ENCODE measurements at places on chromosomes 1 and 21.

GRCh38 chr1:205538235-205538840, 33.9 kb downstream of the CDK18 start:
- DNase-seq: no peak

- DNase-seq: no peak
These were observed 716.2 kb upstream of the ZP4 start for GRCh38 chr1:238606896-238607295.

GRCh38 chr1:156511644-156512043, 11.1 kb upstream of the MEF2D start:
- no peak for DNase-seq

GRCh38 chr1:174160109-174160473, 771 bp downstream of the RABGAP1L start:
- DNase-seq: peak; percentile 74

- DNase-seq: no peak
These were observed 24.5 kb upstream of the COQ8A start for GRCh38 chr1:226915672-226915995.

- DNase-seq: no peak
These were observed 26.5 kb downstream of the GPR137B start for GRCh38 chr1:236168716-236169429.

DNA sequence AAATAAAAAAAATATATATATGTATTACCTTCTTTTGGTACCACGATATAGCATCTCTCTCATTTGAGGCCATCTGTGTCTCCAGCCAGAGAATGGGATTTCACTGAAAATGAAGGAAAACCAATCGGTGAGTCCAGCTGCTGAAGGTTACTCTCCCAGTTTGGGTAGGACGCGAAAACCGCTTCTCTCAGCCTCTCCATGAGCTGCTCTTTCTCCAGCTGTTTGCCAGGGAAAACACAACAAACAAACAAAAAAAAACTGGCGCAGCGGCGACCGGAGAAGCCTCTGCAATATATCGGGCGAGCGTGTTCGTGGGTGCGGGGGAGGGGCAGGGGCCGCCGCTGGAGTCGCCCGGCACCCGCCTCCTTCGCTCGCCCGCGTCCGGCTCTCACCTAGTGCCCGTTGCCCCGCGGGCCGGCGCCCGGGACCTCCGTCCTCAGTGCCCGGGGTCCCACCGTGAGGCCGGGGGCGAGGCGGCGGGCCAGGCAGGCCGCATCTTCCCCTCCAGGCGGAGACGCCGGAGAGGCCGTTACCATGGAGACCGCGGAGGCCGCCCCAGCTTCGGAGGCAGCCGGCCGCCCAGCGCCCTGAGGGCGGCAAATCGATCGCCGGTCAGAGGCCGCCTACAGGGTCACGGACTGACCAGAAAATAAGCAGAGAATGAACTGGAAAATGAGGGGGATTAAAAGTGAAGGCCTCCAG, 504 bp downstream of the PHTF1 start:
- peak; percentile 85 for DNase-seq

GRCh38 chr21:43829575-43830119, 35.4 kb upstream of the AGPAT3 start:
- no peak for DNase-seq

DNA sequence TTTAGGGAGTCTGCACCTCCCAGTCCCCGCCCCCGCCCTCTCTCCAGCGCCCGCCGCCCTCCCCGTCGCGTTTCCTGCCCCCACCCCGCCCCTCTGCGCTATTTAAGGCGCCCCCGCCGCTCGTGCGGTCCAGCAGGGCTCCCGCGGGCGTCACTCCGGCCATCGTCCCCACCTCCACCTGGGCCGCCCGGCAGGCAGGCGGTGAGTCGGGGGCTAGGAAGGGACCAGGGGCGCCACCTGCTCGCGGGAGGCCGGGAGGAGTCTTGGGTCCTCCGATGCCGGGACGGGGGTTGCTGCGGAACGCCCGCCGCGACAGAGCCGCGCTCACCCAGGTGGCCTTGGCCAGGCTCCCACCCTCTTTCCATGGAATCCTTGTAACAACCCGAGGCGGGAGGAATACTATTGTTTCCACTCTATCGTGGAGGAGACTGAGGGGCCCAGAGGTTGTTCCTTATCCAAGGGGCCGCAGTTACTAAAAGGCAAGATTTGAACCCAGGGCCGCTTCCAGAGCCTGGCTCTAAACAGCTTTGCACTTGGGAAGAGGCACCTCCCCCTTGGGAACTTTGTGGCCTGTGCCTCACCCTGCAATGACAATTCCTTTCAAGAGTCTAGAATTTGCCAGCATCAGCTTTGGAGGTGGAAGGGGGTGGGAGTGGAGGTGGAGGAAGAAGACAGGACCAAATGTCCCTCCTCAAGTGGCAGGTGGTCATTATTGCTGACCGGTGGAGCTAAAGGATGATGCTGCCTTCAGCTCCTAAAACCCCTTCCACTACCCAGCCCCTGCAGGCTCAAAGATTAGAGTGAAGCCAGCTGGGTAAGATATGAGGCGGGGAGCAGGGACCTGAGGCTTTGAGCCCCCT, at the start of gene GJA4:
GJA4 (plus strand) TSS at position 132 of the 860 bp plus-strand sequence. CDS start 1,215 bp downstream, outside the sequence.
- DNase-seq: no peak

DNA sequence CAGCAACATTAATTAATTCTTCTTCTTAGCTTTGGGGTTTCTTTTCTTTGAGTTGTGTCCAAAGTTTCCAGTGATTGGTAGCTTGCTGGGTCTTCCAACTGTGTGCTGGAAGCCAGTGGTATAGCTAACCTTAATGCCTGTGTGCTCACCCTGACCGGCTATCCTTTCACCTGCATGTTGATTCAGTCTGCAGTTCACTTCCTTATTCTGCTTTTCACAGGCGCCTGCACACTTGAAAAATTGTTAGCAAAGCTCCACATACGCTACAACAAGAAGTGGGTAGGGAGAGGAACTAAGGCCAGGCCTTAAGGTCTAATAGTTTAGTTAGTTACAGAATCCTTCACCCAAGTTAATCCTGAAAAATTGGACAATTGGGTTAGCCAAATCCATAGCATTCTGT, 35.7 kb downstream of the NCF2 start:
- no peak for DNase-seq

DNA sequence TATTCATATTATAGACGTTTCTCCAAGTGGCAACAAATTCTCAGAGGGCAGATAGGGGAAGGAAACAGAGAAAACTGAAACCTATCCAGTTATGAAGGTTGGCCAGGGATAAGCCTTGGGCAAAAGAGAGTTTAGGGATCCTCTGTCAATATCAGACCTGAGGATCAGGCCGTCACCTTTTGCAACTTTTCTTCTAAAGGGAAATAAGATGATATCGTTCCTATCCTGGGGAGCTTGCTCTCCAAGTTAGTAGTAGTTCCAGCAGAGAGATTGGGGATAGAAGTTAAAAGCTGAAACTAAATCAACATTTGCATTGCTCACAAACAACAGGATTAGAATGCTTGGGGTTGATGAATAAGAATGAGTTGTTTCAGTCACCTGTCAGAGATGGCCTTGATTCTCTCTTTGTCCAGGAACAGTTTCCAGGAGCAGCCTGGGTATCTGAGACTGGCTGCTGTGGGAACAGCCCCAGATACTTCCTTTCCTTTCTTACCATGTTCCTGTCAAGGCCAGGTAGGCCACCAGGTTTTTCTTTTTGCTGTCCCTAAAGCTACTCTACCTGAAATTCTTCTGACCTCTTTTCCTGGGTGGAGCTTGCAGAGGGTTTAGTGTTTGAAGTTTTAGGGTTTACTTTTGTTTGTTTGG, 2.5 kb downstream of the RIIAD1 start:
- DNase-seq: no peak

- DNase-seq: no peak
These were observed 4.9 kb downstream of the MIER1 start for GRCh38 chr1:66929691-66929998.

- DNase-seq: no peak
These were observed 50.9 kb downstream of the VANGL2 start for GRCh38 chr1:160451119-160451858.

DNA sequence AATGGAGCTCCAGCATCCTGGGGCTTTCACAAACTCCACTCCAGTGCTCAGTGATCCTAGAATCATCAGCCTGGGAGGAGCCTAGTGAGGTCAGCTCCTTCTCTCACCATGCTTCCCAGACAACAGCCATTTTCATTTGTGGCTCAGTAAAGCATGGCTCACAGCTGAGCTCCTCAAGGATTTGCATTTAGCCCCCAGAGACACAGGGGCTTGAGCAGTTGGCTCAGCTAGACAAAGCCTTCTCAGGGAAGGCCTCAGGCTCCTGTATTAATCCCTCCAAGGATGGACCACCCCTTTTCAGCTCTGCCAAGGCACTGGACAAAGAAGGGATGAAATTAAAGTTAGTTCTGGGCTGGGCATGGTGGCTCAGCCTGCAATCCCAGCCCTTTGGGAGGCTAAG, 39.5 kb downstream of the ERI3 start:
- DNase-seq: no peak

DNA sequence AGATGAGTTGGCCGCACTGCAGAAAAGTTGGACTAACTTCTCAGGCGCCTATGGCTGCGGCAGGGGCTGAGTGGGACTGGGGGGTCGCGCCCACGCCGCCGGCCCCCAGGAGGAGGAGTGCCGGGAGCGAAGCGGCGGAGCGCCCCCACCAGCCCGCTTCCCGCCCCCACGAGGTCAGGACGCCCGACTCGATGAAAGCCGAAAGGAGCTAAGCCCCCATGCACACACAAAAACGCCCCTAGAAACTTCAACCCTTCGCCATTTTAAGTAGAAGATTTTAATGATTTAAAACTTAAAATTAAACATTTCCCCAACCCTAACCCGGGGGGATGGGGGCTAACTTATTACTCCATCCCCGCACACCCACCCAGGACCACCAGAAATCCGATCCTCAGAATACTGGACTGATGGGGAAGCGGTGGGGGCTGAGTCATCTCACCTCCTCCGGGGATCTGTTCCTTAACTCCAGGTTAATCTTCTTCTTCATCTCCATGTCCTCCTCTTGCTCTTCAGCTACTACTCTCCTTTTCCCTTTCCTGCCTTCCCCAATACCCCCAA, 539 bp downstream of the ANP32E start:
- DNase-seq: peak; percentile 76

DNA sequence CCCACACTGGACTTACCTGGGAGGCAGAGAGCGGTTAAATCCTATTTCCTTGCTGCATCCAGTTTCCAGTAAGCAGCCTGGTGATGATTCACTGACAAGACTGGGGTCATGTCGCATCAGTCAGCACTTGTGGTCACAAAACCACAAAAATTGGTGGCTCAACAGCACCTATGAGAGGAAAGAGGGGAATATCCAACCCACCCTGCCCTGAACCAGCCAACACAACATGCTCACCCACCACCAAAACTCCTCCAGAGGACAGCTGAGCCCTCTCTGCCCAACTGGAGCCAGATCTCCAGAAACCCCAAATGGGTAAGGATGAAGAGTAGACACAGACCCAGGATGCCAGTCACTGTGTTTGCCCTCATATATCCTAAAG, 64.0 kb downstream of the CD46 start:
- no peak for DNase-seq

DNA sequence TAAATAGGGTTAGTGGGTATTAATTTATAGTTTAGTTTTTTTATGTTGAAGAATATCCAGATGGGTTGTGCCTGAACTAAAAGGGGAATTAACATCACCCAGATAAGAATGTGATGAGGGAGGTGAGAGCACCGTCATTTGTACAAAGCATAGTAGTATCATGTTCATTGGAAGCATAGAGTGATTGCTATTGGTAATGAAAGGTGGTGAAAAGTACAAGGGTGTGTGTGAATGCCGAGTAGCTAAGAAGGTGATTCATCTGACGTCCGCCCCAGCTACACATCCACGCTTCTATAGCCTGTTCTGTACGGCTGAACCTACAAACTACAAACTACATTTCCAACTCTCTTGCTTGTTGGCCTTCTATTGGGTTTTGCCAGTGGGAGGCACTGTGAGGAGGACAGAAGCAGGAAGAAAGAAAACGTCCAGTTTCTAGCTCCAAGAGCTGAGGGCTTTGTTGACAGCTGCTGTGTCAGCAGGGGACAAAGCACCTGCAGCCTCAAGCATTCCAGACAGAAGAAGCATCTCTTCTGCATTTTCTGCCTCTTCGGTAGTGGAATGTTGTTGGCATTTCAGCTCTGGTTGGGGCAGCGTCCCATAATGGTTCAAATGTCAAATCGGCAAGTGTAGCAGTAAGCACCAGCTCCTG, 404.8 kb downstream of the KCTD3 start:
- DNase-seq: no peak

GRCh38 chr21:20701235-20701634, 297.0 kb upstream of the NCAM2 start:
- DNase-seq: no peak

GRCh38 chr1:1565340-1565739, 9.3 kb downstream of the SSU72 start:
- no peak for DNase-seq

- DNase-seq: no peak
These were observed 116.9 kb downstream of the RGS7 start for GRCh38 chr1:241240069-241240468.

GRCh38 chr1:147762233-147763024, 2.0 kb upstream of the GJA5 start:
- no peak for DNase-seq

DNA sequence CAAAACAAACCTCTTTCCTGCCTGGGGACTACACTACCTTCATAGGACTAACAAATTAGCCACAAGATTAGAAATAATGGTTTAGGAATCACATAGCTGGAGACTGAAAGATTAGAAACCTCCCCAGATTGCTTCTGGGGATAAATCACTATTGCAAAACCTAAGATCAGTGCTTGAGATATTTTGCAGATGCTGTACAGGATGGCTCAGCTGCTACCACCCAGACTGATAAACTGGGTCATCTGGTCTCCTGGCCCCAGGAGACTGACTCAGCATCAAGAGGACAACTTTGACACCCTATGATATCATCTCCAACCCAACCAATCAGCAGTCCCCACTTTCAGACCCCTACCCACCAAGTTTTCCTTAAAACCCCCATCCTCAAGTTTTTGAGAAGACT, 137.0 kb downstream of the LRRC53 start:
- no peak for DNase-seq

DNA sequence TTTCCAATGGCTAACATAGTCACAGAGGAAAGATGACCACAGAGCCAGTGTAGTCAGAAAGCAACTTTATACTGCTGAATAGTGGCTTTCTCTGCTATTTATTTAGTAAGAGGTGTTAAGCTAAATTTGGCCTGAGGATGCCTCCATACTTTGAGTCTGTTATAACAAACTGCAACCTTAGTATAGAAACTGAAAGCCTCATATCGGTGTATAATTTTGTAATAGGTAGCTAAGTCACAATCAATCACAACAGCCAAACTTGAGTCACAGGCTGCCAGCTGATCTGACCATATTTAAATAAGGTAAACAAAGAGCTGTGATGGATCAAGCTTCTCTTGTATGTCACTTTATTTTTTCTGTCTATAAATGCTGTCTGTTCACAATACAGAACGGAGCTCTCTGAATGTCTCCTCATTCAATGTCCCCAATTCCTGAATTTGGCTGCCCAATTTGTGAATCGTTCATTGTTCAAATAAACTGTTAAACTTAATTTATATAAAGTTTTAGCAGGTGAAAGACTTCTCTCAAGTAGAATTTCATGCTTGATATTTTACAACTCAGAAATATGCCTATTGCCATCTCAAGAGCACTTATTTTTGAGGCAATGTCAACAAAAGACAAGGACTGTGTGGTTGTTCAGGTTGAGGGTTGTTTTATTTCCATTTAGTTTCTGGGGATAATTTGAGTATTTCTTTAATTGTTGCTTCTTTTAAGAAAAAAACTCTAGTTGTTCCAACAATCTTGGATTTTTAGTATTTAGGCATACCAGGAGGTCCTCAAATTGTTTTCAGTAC, 339.7 kb upstream of the B3GALT2 start:
- DNase-seq: no peak

- no peak for DNase-seq
These were observed 480 bp downstream of the DPYD start for GRCh38 chr1:97920276-97920831.

All from activated effector memory CD4-positive, alpha-beta T cell treated with anti-CD3 and anti-CD28 coated beads, Interleukin-2, amount 50 U/mL, for 16 hours (primary cell).